ENCODE measurements at places on chromosomes 12 and 14. TPM values are rescaled to one million over a fixed set of nuclear protein-coding genes. Genes with fewer than 3 reads are reported as not detected.

DNA sequence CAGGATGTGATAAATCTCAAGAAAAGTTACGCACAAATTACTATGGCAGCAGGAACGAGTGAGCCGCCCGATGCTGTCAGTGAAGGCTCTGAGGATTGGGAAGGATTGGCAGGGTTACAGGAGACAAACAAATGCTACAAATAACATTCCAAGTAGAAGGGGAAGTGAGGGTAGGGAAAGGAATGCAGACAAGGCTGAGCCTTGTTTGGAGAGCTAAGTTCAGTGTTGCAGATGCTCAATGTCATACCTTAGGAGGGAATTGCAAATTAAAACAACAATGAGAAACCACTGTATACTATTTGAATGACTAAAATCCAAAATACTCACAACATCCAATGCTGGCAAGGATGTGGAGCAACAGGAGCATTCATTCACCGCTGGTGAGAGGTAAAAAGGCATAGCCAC lies 1.3 kb downstream of the CLEC9A start:
- no peak for DNase-seq

GRCh38 chr12:57861967-57862366 lies 15.4 kb upstream of the CTDSP2 start:
- no peak for DNase-seq

RAB3IP gene
- 39.2 TPM for total RNA-seq

GXYLT1 gene
- total RNA-seq = 10.9 TPM

DNA sequence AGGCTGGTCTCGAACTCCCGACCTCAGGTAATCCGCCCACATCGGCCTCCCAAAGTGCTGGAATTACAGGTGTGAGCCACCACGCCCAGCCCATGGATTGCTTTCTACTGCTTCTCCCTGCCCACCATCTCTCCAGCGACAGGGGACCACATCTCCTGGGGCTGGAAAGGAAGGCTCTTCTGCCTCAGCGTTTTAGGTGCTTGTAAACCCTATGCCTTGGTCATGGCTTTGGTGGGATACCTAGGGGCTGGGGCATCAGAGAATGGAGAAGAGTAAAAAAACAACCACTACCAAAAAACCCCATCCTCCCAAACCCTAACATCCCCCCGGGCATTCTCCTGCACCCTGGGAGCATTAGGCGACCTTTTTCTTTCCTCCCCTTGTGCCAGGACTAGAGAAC lies 1.1 kb upstream of the TMEM121 start:
- DNase-seq = no peak
